ENCODE measurements at places on chromosomes 5 and 9. TPM values are rescaled to one million over a fixed set of nuclear protein-coding genes. Genes with fewer than 3 reads are reported as not detected.
A peak's percentile ranks its signal among the peaks of the same experiment; 100 is the strongest.

DNA sequence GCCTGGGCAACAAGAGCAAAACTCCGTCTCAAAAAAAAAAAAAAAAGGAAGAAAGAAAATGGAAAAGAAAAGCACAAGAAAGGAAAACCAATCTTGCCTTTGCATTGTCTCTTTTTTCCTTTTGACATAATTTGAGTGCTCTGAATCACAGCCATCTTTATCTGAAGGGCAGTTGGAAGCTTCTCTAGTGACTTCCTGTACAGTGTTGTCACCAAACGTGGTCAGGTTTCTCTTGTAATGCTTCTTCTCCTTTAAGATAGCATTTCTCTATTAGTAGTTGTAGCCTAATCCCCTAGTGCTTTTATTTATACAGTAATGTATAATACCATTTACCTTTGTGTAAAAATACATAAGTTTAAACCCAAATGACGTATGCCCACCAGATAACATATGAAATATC lies 18.1 kb downstream of the PRKACG start:
- no peak overlapping the region for H3K27ac ChIP-seq
- no peak overlapping the region for H3K4me3 ChIP-seq
- H3K36me3 ChIP-seq, result no peaks in the 10 kb centered on the region
- H3K27me3 ChIP-seq, result no peaks in the 10 kb centered on the region

DNA sequence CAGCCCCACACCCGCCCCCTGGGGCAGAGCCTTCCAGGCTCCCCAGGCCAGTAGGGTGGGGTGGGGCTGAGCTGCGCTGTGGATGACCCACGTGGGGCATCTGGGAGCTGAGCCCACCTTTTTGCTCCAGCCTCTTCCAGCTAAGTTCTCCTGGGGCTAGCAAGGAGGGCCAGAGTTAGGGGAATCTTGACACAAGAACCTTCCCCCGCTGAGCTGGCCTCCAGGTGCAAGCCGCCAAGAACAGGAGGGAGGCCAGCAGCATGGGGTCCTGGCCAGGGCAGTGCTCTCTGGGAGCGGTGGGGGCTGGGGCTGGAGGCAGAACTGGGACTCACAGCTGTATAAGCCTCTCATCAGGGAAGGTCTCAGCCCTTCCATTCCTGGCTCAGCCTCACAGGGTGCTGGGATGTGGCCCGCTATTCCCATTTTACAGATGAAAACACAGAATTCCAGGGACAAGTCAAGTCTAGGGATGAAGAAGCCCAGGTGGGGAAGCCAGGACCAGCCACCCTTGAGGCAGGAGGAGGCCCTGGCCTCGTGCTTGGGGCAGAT lies 21.5 kb downstream of the SARDH start:
- DNase-seq, result no peak
- H3K27ac ChIP-seq, result no peak overlapping the region

- H3K36me3 ChIP-seq, result peaks cover 12% of the 10 kb centered on the region
- H3K4me3 ChIP-seq, result no peak overlapping the region
- peaks cover 84% of the 10 kb centered on the region for H3K4me1 ChIP-seq
- H3K27me3 ChIP-seq, result no peaks in the 10 kb centered on the region
Measured at GRCh38 chr5:32280656-32281081, 32.1 kb downstream of the MTMR12 start.

GRCh38 chr9:129558063-129558550 lies 62.8 kb downstream of the C9orf50 start:
- H3K27me3 ChIP-seq, result no peaks in the 10 kb centered on the region
- no peaks in the 10 kb centered on the region for H3K36me3 ChIP-seq

Gene CLIC3
- not detected for total RNA-seq

Gene PCDHGA11
- total RNA-seq, result 9.3 TPM

GRCh38 chr9:20683351-20684034 lies 566 bp upstream of the FOCAD start:
- no peaks in the 10 kb centered on the region for H3K36me3 ChIP-seq
- peaks cover 18% of the 10 kb centered on the region for H3K4me1 ChIP-seq
- H3K4me3 ChIP-seq, result peak overlapping the region; percentile 97

DNA sequence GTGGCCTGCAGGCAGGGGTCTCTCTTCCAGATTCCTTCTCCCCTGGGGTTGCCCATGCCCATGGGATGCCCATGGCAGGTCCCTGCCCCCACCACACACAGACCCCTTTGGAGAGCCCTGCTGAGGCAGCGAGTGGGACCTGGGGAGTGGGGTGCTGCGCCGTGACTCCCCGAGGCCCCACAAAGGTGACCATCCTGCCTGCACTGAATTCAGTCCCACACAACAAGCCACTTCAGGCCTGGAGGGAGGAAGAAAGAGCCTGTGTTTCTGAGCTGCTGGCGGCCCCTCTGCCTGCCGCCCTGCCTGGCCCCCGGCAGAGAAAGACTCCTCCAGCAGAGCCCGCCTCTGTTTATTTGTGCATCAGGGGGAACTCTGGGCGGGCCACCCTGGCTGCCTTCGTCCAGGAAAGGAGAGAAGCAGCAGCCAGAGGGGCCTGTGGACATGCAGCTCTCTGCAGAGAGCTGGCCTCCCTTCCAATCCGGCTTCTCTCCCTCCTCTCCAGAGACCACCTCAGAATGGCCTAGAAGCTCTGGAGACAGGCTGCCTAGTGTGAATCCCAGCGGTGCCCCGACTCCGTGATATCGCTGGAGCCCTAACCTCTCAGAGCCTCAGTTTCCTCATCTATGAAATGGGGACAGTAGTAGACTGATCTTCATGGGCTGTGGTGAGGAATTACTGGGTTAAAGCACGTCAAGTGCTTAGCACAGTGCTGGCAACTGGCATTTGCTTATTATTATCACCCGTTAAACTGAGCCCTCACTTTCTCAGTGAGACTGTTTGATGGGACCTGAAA lies 72.9 kb downstream of the COL27A1 start:
- H3K27me3 ChIP-seq, result no peaks in the 10 kb centered on the region
- no peak for DNase-seq
- H3K27ac ChIP-seq, result no peak overlapping the region
- no peaks in the 10 kb centered on the region for H3K36me3 ChIP-seq
- no peaks in the 10 kb centered on the region for H3K4me1 ChIP-seq
- no peak overlapping the region for H3K4me3 ChIP-seq

Gene RICTOR
- total RNA-seq, result 42.7 TPM

DNA sequence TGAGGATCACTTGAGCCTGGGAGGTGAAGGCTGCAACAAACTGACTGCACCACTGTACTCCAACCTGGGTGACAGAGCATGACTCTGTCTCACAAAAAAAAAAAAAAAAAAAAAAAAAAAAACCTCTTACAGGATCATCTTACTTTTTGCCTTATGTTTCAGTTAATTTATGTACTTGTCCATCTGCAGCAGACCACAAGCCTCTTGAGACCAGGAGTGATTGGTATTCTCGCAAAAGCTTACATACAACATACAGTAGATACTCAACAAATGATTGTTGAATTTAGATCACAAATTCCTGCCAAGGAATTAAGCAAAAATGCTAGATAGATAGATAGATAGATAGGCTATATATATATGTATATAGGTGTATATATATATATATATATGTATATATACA lies 12.4 kb downstream of the CEMIP2 start:
- H3K36me3 ChIP-seq, result no peaks in the 10 kb centered on the region
- no peak for DNase-seq
- H3K4me3 ChIP-seq, result no peak overlapping the region
- no peak overlapping the region for H3K27ac ChIP-seq
- H3K27me3 ChIP-seq, result no peaks in the 10 kb centered on the region

DNA sequence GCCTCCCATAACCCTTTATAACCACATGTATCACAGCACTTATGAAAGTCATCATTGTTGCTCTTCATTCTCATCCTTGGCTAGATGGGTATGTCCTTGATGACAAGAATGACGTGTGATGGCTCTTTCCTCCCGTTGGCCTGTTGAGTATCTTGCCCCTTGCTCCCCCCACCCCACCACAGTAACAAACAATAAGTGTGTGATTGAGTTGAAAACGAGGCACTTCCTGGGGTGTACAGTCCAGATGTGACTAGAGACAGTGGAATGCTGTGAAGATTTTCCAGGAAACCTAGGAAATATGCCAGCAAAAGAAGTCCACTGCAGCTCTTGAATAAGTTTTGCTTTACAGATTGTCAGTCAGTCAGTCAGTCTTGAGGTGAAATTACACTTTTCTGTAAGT lies 262.5 kb downstream of the ELAVL2 start:
- no peak overlapping the region for H3K4me3 ChIP-seq
- no peaks in the 10 kb centered on the region for H3K27me3 ChIP-seq
- no peak for DNase-seq
- H3K27ac ChIP-seq, result no peak overlapping the region
- no peaks in the 10 kb centered on the region for H3K36me3 ChIP-seq
- no peaks in the 10 kb centered on the region for H3K4me1 ChIP-seq

DNA sequence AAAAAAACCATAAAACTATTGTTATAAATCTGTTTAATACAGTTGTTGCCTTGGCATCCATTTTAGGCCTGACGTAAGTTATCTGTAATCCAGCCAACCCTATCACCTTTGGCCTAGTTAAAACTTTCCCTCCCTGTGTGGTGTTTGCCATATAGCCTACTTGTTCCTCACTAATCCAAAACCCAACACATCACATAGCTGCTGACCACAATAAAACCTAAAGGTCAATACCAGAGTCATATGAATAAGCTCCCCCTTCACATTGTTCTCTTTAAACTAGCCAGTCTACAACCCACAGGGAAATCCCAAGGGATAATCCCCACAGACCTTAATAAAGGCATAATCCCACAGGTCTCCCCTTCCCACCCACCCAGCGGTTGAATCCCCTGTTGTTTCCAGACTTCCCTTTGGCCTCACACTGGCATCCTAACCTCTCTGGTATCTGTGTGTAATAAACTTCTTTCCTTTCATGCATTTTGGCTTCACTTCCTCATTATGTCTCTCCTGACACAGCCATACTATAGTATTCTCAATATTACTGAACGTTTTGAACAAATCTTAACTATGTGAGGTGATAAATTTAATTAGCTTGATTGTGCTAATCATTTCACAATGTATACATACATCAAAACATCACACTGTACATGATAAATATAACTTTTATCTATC lies 50.8 kb downstream of the DTWD2 start:
- H3K36me3 ChIP-seq, result no peaks in the 10 kb centered on the region
- DNase-seq, result no peak
- no peaks in the 10 kb centered on the region for H3K27me3 ChIP-seq
- H3K27ac ChIP-seq, result no peak overlapping the region

DNA sequence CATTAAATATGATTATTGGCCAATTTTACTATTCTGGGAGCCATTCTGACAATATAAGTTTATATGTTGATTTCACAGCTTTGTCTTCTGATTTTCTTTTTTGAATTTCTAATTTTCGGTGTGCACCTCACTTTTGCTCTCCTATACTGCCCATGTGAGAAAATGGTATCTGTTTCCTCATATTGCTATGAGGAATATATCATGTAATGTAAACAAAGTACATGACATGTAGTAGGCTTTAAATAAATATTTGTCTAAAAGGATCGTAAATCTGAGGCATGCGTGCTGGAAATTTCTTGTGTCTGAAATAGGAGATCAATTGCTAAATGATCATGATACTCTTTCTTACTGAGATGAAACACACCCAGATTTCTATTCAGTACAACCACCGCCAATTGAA lies 119.9 kb downstream of the ZDHHC21 start:
- no peak overlapping the region for H3K4me3 ChIP-seq
- DNase-seq, result no peak
- no peak overlapping the region for H3K27ac ChIP-seq
- no peaks in the 10 kb centered on the region for H3K27me3 ChIP-seq

Gene CKS2
- 319 TPM for total RNA-seq

Gene NDUFS6
- 41.4 TPM for total RNA-seq

Gene CD72
- total RNA-seq, result 7.8 TPM

Gene TAL2
- 4.1 TPM for total RNA-seq

- no peak overlapping the region for H3K4me3 ChIP-seq
- no peaks in the 10 kb centered on the region for H3K4me1 ChIP-seq
- no peaks in the 10 kb centered on the region for H3K36me3 ChIP-seq
- peak; percentile 89 for DNase-seq
Measured at GRCh38 chr9:75238311-75238976, 150.1 kb downstream of the OSTF1 start.

Gene FGFR4
- total RNA-seq, result 3.6 TPM

Gene FIBCD1
- total RNA-seq, result not detected

- DNase-seq, result peak; percentile 92
- H3K27ac ChIP-seq, result peak overlapping the region; percentile 86
- H3K4me3 ChIP-seq, result peak overlapping the region; percentile 19
- no peaks in the 10 kb centered on the region for H3K27me3 ChIP-seq
Measured at GRCh38 chr9:2657427-2657826, 35.8 kb downstream of the VLDLR start.

DNA sequence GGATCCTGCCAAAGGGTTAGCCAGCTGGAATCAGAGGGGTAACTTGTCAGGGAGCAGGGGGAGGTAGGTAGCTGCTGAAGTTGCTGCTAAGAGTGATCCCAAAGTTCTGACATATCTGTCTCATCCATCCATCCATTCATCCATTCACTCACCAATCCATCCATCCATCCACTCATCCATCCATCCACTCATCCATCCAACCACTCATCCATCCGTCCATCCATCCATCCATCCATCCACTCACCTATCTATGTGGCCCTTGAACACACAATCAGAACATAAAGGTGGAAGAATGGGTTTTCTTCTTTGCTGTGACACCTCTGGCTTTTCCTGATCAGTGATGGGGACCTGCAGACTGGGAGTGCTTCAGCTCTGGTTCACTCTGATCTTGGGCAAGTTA lies 3.0 kb upstream of the C5orf52 start:
- DNase-seq, result no peak
- no peak overlapping the region for H3K27ac ChIP-seq
- no peaks in the 10 kb centered on the region for H3K27me3 ChIP-seq
- no peaks in the 10 kb centered on the region for H3K4me1 ChIP-seq
- no peaks in the 10 kb centered on the region for H3K36me3 ChIP-seq

Gene CDH6
- not detected for total RNA-seq

DNA sequence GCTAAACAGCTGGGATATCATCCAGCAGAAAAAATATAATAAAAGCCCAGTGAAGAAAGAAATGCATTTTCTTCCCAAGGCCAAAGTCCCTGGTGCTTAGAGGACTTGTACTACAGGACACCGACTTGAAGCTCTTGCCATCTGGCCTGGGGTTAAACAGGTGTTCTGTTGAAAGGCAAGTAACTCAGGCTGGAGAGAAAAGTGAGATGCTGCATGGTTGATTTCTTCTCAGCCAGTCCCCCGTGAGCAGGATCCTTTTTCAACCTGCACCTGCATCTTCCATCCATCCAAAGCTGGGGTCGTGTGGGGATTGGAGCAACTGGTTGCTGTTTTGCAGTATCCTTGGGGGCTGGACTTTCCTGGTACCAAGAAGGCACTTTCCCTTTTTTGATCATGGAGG lies 146.1 kb upstream of the RPS23 start:
- DNase-seq, result no peak
- no peaks in the 10 kb centered on the region for H3K27me3 ChIP-seq
- no peak overlapping the region for H3K4me3 ChIP-seq
- no peaks in the 10 kb centered on the region for H3K36me3 ChIP-seq

Gene PCDHB16
- total RNA-seq, result 0.54 TPM

Gene F2RL2
- not detected for total RNA-seq

GRCh38 chr5:157168286-157168685 lies 2.2 kb upstream of the GARIN3 start:
- H3K27me3 ChIP-seq, result no peaks in the 10 kb centered on the region
- no peaks in the 10 kb centered on the region for H3K36me3 ChIP-seq
- H3K4me3 ChIP-seq, result no peak overlapping the region

Measured in Karpas-422 (cell line).